ENCODE measurements at places on chromosomes 5 and 9.

- DNase-seq: no peak
These were observed 57.7 kb downstream of the COL5A1 start for GRCh38 chr9:134699343-134699740.

GRCh38 chr5:172903790-172904189 is 55.4 kb upstream of the RPL26L1 start:
- no peak for DNase-seq

- DNase-seq: no peak
These were observed 81.5 kb upstream of the RASEF start for GRCh38 chr9:83144492-83144891.

DNA sequence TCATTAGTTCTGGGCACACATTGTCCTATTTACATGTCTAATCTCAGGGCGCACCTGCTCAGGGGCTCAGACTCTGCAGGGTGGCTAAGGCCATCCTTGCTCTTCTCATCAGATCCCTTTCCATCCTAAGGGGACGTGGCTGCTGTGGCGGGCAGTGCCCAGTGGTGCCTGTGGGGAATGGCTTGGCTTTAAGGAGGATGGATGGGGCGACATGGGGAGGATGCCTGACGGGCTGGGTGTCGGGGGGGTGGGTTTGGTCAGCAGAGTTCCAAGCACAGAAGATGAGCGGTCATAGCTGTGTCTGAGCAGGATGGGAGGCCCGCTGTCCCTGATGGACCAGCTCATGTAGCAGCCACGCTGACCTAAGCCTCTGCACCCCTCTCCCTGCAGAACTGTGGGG is 40.9 kb upstream of the SUSD3 start:
- no peak for DNase-seq

DNA sequence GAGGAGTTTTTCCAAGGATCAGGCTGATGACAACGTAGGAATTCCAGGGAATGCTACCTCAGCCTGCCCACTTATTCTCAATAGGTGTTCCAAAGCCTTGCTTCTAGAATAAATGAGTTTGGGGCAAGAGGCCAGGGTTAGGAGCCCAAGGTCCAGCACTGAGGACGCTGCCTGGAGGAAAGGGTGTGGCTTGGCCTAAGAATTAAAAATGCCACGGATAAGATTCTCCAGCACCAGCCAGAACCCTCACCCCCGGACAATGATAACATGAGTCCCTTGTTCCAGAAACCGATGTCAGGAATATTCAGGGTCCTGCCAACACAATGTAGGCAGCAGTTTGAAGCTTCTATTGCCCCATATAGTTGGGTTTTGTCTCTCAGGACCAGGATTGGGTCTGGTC is 7.6 kb downstream of the SPRY4 start:
- DNase-seq: no peak

DNA sequence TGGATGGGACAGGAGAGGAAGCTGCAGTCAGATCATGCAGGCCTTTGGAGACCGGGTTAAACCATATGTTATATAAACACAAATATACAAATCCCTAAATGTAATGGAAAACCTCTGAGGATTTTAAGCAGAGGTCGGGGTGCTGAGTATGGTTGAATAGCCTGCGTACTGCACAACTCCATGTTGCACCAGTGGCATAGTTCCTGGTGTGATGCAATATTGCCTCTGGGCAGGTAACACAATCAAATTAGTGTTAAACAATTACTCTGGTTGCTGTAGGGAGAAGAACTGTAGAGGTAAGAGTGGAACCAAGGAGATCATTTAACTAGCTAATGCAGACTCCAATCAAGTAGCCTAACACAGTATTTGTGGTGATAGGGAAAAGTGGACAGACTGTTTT is 21.3 kb upstream of the RNF145 start:
- no peak for DNase-seq

DNA sequence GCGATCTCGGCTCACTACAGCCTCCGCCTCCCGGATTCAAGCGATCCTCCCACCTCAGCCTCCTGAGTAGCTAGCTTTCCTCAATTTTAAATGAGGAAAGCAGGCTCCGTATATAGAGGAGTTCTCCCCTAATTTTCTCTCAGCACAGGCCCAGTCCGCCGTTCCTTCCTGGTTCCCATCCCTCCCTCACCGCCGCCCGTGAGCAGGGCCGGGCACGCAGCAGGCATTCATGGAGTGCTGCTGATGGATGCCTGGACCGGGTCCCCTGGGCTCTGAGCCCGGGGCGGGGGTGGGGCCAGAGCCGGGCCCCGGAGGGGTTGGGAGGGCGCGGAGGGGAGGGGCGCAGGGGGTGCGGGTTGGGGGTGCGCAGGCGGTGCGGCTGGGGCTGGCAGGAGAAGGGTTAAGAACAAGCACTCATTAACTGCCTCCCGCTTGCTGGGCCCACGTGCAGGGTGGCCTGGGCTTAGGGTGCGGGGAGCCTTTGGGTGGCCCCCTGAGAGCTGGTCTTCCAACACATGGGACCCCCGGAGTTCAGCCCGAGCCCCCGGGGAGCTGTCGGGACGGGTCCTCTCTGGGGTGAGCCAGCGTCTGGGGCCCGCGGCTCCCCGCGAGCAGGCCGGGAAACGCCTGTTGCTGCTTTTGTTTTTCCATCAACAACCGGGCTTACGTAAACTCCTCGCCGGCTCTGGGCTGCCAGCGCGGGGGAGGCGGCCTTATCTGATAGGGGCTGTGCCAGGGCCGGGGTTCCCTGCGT is 33.7 kb downstream of the LHX2 start:
- DNase-seq: no peak

GRCh38 chr5:122111460-122111859 is 17.9 kb upstream of the ZNF474 start:
- DNase-seq: no peak

DNA sequence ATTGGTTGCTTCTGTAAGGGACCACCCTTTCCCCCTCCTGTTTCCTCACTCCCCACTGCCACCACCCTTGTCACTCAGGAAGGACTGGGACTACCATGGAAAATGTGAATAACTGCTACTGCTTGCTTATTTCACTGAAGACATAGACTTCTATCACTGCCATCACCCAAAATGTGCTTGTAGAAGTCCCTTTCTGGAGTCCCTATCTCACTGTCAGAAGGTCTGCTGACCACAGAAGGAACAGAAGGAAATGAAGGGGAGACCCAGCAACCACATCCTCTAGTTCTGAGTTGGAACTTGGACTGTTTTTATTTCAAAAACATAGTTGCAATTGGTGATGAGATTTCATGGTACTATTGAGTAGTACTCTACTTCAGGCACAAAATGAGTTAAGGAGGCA is 122.5 kb downstream of the NPR3 start:
- DNase-seq: no peak

- DNase-seq: no peak
These were observed 9.2 kb downstream of the ARL15 start for GRCh38 chr5:54301220-54301619.

GRCh38 chr5:128035689-128036088 is 47.9 kb upstream of the SLC12A2 start:
- DNase-seq: no peak

GRCh38 chr9:117470902-117471301 is 56.0 kb upstream of the ASTN2 start:
- no peak for DNase-seq

GRCh38 chr9:105531530-105531929 is 26.4 kb upstream of the FKTN start:
- no peak for DNase-seq

DNA sequence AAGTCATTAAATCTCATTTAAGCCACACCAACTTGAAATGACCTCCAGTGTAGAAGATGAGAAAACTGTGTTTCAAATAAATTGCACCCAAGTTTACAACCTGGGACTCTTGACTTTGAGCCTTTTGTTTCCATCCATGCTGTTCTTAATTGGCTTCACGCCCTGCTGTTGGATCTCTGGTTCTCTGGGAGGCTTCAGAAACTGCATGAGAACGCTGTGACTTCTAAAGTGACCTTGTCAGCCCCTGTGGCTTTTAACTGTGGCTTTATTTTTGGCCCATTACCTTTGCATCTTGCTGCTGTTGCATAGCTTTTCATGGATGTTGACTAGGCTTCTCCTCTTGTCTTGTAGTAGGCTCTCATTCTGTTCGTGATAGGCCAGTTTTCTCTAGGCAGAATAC is 29.3 kb downstream of the TNFAIP8 start:
- DNase-seq: no peak

GRCh38 chr5:14036947-14037346 is 92.5 kb upstream of the DNAH5 start:
- DNase-seq: no peak
